Subcutaneous preadipocyte (primary cell): ENCODE measurements at places on chromosomes 16 and 17. TPM values are rescaled to one million over a fixed set of nuclear protein-coding genes. Genes with fewer than 3 reads are reported as not detected.

ERI2 gene
- 15.8 and 25.2 TPM in 2 replicates for total RNA-seq

CCL7 gene
- 0.39 and 2.2 TPM in 2 replicates for total RNA-seq

CMTM4 gene
- 16.9 and 20.3 TPM in 2 replicates for total RNA-seq

CDRT15L2 gene
- not detected in 2 replicates for total RNA-seq

RRAD gene
- total RNA-seq = 0.98 and 1.5 TPM in 2 replicates

KRT12 gene
- total RNA-seq = not detected in 2 replicates

TNP2 gene
- total RNA-seq = not detected in 2 replicates

HOXB8 gene
- 0.20 and 1.5 TPM in 2 replicates for total RNA-seq

CDIP1 gene
- 7.0 and 9.0 TPM in 2 replicates for total RNA-seq

GAST gene
- not detected in 2 replicates for total RNA-seq

IGF2BP1 gene
- under 0.01 and 0.98 TPM in 2 replicates for total RNA-seq

CDC27 gene
- total RNA-seq = 91.1 and 114 TPM in 2 replicates

KRTAP1-4 gene
- total RNA-seq = not detected in 2 replicates

HS3ST2 gene
- total RNA-seq = under 0.01 TPM in 2 replicates
